ENCODE measurements at places on chromosomes 6 and 20.

DNA sequence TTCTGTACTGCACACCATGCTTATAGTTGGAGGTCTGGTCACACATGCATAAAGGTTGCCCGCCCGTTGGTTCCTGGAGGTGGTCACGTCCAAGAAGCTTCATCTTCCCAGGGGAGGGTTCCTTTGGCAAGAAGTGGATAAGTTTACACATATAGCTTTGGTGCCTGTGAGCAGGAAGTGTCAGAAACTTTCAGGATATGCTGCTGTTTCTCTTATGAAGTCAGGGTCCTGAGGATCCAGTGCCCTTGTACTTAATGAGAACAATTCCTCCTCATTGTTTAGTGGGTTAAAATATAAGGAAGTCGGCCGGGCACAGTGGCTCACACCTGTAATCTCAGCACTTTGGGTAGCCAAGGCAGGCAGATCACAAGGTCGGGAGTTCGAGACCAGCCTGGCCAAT, 115.5 kb upstream of the DUSP22 start:
- DNase-seq, result no peak

DNA sequence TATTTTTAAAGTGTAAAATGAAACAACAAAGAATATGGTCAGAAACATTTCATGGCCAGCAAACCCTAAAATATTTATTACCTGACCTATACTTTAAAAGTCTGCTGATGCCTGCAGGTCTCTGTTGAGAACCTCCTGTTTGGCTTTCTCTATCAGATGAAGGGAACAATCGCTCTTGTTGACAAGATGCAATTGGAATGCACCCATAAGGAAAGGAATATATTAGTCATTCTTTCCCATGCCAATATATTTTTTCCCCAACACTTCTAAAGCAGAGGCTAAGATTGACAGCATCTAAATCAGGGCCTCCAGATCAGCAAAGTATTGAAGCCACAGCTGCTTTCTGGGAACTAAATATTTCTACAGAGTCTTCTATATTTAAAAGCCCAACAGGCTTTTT, 897.8 kb downstream of the EPHA7 start:
- DNase-seq, result no peak

DNA sequence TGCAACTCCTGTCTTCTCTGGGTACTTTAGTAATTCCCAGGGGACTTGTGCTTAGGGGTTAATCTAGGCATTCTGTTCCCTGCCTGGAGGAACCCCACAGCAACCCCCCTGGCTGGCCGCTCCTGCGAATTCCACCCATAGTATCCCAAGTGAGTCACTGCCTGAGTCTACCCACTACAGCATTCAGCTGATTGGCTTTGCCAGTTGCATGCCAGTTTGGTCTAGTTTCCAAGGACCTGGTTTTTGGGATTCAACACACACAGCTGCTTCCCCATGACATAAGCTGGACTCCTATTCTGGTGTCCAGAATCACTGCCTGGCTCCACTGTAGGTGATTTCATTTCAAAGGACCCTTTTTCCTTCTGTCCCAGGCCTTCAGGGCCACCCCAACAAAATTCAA, 40.3 kb downstream of the PLCG1 start:
- no peak for DNase-seq

- DNase-seq, result no peak
Measured at GRCh38 chr20:1920252-1920651, 25.0 kb downstream of the SIRPA start.

- no peak for DNase-seq
Measured at GRCh38 chr20:62743777-62744317, 35.2 kb downstream of the NTSR1 start.

- no peak for DNase-seq
Measured at GRCh38 chr20:59063358-59064213, 21.0 kb upstream of the PRELID3B start.
